Osteocyte (in vitro differentiated cells): ENCODE measurements at places on chromosomes 1 and 21. TPM values are rescaled to one million over a fixed set of nuclear protein-coding genes. Genes with fewer than 3 reads are reported as not detected.
A peak's percentile ranks its signal among the peaks of the same experiment; 100 is the strongest.

- H3K36me3 ChIP-seq, result peaks cover 55% of the 10 kb centered on the region
- DNase-seq, result no peak
- no peak overlapping the region for H3K4me3 ChIP-seq
- no peaks in the 10 kb centered on the region for H3K27me3 ChIP-seq
- H3K27ac ChIP-seq, result no peak overlapping the region
- H3K4me1 ChIP-seq, result peaks cover 17% of the 10 kb centered on the region
Observed at GRCh38 chr1:224407571-224408293, 26.9 kb downstream of the WDR26 start.

DNA sequence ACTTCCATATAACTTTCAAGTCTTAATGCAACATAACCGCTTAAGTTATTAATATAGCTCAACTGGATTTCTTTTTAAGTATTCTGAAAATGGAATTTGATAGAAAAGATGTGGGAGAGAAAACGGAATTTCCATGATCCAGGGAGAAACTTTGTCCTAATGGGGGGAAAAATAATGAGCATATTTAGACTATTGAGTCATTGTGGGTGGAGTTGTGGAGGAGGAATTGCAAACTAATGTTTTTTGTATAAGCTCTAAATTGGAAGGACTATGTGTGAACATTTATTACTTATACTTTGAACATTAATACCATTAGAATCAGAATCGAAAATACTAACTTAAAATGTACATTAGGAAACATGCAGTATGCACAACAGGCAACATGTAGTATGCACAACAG lies 159.9 kb upstream of the NEGR1 start:
- no peak for DNase-seq
- no peak overlapping the region for H3K4me3 ChIP-seq
- H3K27me3 ChIP-seq, result no peaks in the 10 kb centered on the region

DNA sequence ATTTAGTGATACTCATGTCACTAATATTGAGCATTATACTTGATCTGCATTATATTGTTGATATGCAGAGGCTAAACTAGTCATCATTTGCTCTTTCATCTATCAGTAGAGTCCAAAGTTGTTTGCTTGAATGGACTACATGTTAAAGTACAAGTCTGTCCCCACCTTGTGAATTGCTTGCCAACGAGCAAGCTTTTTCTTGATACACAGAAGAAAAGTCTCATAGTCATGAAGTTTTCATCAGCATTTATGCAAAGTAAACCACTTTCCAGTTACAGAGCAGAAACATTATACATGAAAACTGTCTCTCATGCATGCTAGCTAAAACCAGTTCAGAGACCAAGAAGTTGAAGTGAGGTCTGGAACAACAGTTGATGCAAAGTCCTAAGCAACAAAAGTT lies 13.0 kb downstream of the SFPQ start:
- peaks cover 15% of the 10 kb centered on the region for H3K4me1 ChIP-seq
- no peak for DNase-seq
- H3K36me3 ChIP-seq, result peaks cover 76% of the 10 kb centered on the region
- no peaks in the 10 kb centered on the region for H3K27me3 ChIP-seq
- H3K4me3 ChIP-seq, result no peak overlapping the region

DNA sequence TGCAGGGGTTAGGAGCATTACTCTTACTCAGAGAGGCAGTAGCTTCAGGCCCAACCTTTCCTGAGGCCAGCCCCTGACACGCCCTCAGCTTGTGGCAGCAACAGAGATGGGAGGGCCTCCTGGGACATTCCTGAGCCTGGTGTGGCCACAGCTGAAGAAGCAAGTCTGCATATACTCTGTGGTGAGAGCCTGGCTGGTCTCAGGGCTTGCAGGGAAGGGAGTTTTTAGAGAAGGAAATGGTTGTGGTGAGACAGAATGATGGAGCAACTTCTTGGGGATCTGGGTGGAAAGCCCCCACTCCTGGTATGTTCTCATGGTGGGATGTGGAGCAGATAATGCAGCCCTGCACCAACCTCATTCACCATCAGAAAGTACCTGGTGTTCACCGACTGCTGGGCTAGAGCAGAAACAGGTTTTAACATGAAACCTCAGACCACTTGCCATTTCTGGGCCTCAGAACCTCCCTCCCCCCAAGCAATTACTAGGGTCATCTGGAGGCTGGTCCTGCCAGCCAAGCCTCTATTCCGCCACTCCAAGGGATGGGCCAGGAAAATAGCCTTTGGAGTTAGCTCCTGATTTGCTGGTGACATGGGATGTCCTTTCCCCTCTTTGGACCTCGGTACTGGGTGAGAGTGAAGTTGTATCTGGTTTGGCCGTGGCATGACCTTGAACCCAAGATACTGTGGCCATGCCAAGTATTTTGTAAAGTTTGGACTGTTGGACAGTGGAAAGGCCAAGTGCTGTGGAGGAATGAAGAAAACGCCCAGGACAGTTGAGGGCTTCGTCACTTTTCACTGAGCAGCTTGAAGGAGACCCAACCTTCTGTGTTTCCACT lies 28.1 kb upstream of the RNF19B start:
- H3K27ac ChIP-seq, result peak overlapping the region; percentile 91
- peak; percentile 92 for DNase-seq
- no peaks in the 10 kb centered on the region for H3K36me3 ChIP-seq
- peaks cover 54% of the 10 kb centered on the region for H3K4me1 ChIP-seq
- no peaks in the 10 kb centered on the region for H3K27me3 ChIP-seq

DNA sequence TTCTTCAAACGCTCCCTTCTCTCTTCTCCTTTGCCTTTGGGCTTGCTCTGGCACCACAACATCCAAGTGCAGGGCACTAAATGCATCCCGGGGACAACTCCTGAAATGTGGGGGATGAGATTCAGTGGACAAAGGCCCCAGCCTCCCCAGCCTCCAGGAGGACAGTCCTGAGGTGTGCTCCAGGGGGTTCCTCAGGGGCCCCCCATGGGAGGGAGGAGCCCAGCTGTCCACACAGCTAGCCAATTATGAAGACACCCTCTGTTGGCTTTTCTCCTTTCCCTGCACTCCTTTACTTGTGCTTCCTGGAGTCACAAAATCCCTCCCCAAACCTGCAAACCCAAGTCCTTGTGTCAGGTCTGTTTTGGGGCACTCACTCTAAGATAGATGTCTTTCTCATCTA lies 735.4 kb downstream of the PTPRU start:
- H3K36me3 ChIP-seq, result no peaks in the 10 kb centered on the region
- no peak overlapping the region for H3K27ac ChIP-seq
- peaks cover 4% of the 10 kb centered on the region for H3K4me1 ChIP-seq
- no peak overlapping the region for H3K4me3 ChIP-seq
- DNase-seq, result no peak

DNA sequence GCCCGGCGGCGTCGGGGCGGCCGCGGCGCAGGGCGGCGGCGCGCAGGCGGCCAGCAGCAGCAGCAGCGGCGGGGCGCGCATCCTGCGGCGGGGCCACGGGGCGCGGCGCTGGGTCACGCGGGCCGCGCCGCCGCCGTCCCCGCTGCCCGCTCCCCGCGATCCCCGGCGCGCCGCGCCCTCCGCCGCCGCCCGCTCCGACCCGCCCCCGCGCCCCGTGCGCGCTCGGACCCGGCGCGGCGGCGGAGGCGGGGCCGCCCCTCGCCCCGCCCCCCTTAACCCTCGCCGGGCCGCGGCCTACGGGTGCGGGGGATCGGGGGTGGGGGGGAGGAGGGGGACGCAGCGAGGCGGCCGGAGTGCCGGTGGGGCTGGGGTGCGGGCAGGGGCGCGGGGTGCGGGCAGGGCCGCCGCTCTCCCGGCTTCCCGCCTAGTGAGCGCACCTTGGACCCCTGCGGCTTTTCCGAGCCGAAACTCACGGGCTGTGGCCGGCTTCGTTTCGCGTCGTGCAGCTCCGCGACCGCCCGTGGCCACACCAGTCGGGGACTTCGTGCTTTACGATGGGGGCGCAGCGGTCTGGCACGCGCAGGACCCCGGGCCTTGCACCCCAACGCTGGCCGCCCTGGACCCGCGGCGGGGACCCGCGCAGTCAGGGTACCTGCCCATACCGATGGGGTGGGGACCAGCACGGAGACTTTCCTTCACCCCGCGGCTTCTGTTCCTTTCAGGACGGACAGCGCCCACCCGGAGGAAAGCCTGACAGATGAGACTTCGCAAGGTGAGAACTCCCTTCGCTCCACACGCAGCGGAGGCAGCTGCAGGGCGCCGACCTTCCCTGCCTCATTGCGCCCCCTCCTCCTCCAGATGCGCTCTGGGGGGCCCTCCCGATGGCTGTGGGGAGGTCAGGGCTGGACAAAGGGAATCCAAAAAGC lies at the start of gene FNDC10:
FNDC10 (minus strand) TSS at position 201 of the 926 bp plus-strand sequence; CDS start at position 81, 120 bp downstream.
- no peaks in the 10 kb centered on the region for H3K27me3 ChIP-seq
- H3K36me3 ChIP-seq, result no peaks in the 10 kb centered on the region
- peak within 1 kb of the TSS; percentile 71 for H3K4me3 ChIP-seq

DNA sequence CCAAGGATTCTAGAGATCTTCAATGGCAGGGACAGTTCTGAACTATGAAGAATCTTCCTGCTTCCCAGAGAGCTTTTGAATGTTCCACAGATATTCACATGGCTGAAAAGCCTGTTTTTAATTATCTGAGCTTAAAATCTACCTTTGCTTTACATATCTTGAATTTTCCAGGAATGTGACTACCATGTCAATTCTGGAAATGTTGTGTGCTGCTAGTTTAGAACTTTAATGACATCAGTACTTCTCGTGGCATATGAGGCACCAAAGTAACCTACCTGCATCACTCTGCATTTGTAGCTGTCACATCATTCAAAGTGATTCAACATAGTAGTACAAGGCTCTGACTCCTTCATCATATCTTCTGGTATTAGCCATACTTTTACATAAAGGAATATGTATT lies 122.7 kb upstream of the NFIA start:
- H3K27ac ChIP-seq, result no peak overlapping the region
- no peak overlapping the region for H3K4me3 ChIP-seq
- peaks cover 47% of the 10 kb centered on the region for H3K4me1 ChIP-seq
- H3K36me3 ChIP-seq, result peaks cover under 1% of the 10 kb centered on the region
- H3K27me3 ChIP-seq, result no peaks in the 10 kb centered on the region

DNA sequence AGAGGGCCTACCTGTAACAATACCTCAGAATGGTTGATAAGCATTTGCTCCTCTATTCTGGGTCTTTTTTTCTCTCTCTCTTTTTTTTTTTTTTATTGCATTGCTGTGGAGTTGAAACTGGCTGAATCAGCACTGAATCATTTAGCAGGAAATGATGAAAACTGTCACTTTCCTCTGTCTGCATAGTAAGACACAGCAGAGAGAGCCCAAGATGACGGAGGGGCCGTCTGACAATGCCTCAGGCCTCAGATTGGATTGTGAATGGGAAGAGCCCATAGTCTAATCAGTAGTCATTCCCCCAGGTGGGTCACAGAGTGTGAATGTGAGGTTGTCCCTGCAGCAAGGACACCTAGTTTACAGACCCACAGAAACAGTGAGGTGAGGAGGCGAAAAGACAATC lies 193.2 kb upstream of the PLXNA2 start:
- no peak overlapping the region for H3K4me3 ChIP-seq
- no peaks in the 10 kb centered on the region for H3K36me3 ChIP-seq
- H3K4me1 ChIP-seq, result no peaks in the 10 kb centered on the region

- H3K27ac ChIP-seq, result no peak overlapping the region
- H3K4me3 ChIP-seq, result no peak overlapping the region
- no peak for DNase-seq
- peaks cover 4% of the 10 kb centered on the region for H3K4me1 ChIP-seq
- H3K36me3 ChIP-seq, result no peaks in the 10 kb centered on the region
Observed at GRCh38 chr1:179808503-179808902, 65.4 kb downstream of the FAM163A start.

- no peak overlapping the region for H3K4me3 ChIP-seq
- H3K4me1 ChIP-seq, result peaks cover 16% of the 10 kb centered on the region
- H3K36me3 ChIP-seq, result peaks cover 3% of the 10 kb centered on the region
Observed at GRCh38 chr1:115062542-115063004, 26.7 kb downstream of the TSPAN2 start.

GRCh38 chr1:165281207-165281901 lies 75.2 kb downstream of the LMX1A start:
- no peak overlapping the region for H3K4me3 ChIP-seq
- H3K27me3 ChIP-seq, result no peaks in the 10 kb centered on the region
- no peak overlapping the region for H3K27ac ChIP-seq

GRCh38 chr1:32818804-32819541 lies 1.5 kb downstream of the S100PBP start:
- peaks cover 34% of the 10 kb centered on the region for H3K4me1 ChIP-seq
- peak overlapping the region; percentile 99 for H3K4me3 ChIP-seq
- H3K27ac ChIP-seq, result peak overlapping the region; percentile 98

GRCh38 chr1:6658359-6659060 lies 33.8 kb downstream of the THAP3 start:
- no peak for DNase-seq
- H3K36me3 ChIP-seq, result peaks cover 12% of the 10 kb centered on the region
- no peak overlapping the region for H3K4me3 ChIP-seq
- H3K27me3 ChIP-seq, result no peaks in the 10 kb centered on the region

- H3K4me1 ChIP-seq, result no peaks in the 10 kb centered on the region
- H3K27ac ChIP-seq, result no peak overlapping the region
- DNase-seq, result no peak
- no peak overlapping the region for H3K4me3 ChIP-seq
- no peaks in the 10 kb centered on the region for H3K27me3 ChIP-seq
Observed at GRCh38 chr1:197606168-197606845, 169.0 kb downstream of the DENND1B start.

GRCh38 chr1:235866205-235866912 lies at the start of gene LYST:
LYST (minus strand) TSS chr1:235866906; CDS start chr1:235830417, 36,489 bp downstream.
- H3K4me3 ChIP-seq, result peak within 1 kb of the TSS; percentile 97
- peak within 1 kb of the TSS; percentile 96 for H3K27ac ChIP-seq
- peaks cover 38% of the 10 kb centered on the region for H3K4me1 ChIP-seq
- H3K27me3 ChIP-seq, result no peaks in the 10 kb centered on the region
- DNase-seq, result peak; percentile 86

GRCh38 chr1:112044745-112045144 lies 55.3 kb upstream of the KCND3 start:
- no peak for DNase-seq
- H3K36me3 ChIP-seq, result no peaks in the 10 kb centered on the region
- no peaks in the 10 kb centered on the region for H3K27me3 ChIP-seq
- no peak overlapping the region for H3K4me3 ChIP-seq
- no peak overlapping the region for H3K27ac ChIP-seq

GRCh38 chr1:87786861-87787545 lies 458.3 kb downstream of the LMO4 start:
- H3K4me3 ChIP-seq, result no peak overlapping the region
- no peak overlapping the region for H3K27ac ChIP-seq
- no peaks in the 10 kb centered on the region for H3K27me3 ChIP-seq
- H3K4me1 ChIP-seq, result no peaks in the 10 kb centered on the region
- no peaks in the 10 kb centered on the region for H3K36me3 ChIP-seq

GRCh38 chr21:21051109-21052055 lies 53.2 kb downstream of the NCAM2 start:
- no peaks in the 10 kb centered on the region for H3K36me3 ChIP-seq
- no peak overlapping the region for H3K27ac ChIP-seq
- H3K4me3 ChIP-seq, result no peak overlapping the region
- peaks cover 42% of the 10 kb centered on the region for H3K4me1 ChIP-seq
- DNase-seq, result no peak
- H3K27me3 ChIP-seq, result no peaks in the 10 kb centered on the region

Gene ADCY10
- 0.10 and 0.94 TPM in 2 replicates for total RNA-seq

Gene S1PR1
- total RNA-seq, result 0.31 TPM in 1 of 2 replicates, not detected in the other

Gene UBIAD1
- 19.0 and 21.2 TPM in 2 replicates for total RNA-seq

Gene FCRL1
- not detected in 2 replicates for total RNA-seq

Gene DLGAP3
- total RNA-seq, result 0.21 TPM in 1 of 2 replicates, not detected in the other

Gene CYYR1
- 4.7 and 6.5 TPM in 2 replicates for total RNA-seq
